ENCODE measurements at places on chromosomes 3 and 15.
A peak's percentile ranks its signal among the peaks of the same experiment; 100 is the strongest.

DNA sequence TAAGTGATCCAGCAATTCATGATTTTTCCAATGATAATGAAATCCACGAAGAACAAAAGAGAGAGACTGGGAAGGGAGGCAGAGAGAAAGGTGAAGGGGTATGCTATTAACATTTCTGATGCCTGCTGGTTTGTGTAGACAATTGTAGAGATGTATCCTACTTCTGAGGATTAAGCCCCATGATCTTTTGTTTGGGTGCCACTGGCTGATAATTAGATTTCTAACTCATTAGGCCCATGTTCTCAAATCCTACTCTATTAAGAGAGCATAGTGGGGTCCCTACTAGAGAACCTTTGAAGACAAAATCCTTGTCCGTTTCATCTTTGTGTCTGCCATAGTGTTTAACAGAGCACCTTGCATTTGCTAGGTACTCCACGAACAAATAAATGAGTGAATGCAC, 2.7 kb upstream of the GNB4 start:
- no peak overlapping the region for H3K27ac ChIP-seq
- peaks cover 27% of the 10 kb centered on the region for H3K4me1 ChIP-seq
- H3K4me3 ChIP-seq = peak overlapping the region; percentile 52

DNA sequence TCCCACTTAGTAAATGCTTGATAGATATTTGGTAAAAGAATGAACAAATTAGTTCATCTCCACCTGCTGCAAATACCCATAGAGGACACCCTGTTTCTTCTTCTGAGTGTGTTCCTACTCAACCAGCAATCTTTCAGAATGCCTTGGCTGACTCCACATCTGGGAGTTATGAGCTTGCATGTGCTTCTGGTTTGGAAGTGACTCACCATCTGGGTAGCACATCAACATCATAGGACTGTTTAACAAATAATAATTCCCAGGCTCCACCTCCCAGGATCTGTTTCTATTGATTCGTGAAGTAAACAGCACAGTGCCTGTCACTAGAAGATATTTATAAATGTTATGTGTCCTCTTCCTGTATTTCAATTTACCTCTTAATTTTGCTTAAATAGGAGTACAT, 580.1 kb downstream of the ROBO2 start:
- DNase-seq = no peak
- no peak overlapping the region for H3K27ac ChIP-seq
- H3K36me3 ChIP-seq = no peaks in the 10 kb centered on the region
- no peaks in the 10 kb centered on the region for H3K27me3 ChIP-seq
- no peak overlapping the region for H3K4me3 ChIP-seq
- no peaks in the 10 kb centered on the region for H3K4me1 ChIP-seq

- H3K4me3 ChIP-seq = no peak overlapping the region
- no peaks in the 10 kb centered on the region for H3K36me3 ChIP-seq
- H3K4me1 ChIP-seq = peaks cover 20% of the 10 kb centered on the region
- no peak for DNase-seq
- H3K27me3 ChIP-seq = no peaks in the 10 kb centered on the region
- no peak overlapping the region for H3K27ac ChIP-seq
Observed at GRCh38 chr3:156642750-156643728, 31.4 kb upstream of the TIPARP start.

DNA sequence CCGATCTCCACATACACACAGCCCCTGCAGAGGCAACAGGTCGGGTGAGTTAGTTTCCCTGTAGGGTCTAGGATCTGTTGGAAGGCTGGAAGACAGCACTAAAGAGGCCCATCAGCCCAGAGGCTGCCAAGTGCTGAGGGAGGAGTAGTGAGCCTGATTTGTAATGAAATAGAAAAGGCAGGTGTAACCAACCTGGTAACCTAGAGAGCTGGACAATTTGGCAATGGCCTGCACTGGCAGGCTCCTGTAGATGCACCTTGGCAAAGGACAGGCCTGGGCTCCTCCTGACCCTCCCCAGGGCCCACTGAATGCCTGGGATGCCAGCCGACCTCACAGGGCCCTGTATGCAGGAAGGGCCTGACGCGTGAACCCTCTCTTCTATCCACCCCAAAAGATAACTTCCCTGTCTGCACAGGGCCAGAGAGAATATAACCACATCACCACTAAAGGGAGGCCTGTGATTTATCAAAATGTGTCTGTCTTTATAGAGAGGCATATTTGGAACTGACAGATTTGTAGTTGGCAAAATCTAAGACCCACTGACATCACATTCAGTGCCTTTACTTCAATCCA, 225.1 kb upstream of the CHRNA7 start:
- H3K4me1 ChIP-seq = peaks cover 8% of the 10 kb centered on the region
- no peak overlapping the region for H3K27ac ChIP-seq
- DNase-seq = no peak
- no peaks in the 10 kb centered on the region for H3K36me3 ChIP-seq

DNA sequence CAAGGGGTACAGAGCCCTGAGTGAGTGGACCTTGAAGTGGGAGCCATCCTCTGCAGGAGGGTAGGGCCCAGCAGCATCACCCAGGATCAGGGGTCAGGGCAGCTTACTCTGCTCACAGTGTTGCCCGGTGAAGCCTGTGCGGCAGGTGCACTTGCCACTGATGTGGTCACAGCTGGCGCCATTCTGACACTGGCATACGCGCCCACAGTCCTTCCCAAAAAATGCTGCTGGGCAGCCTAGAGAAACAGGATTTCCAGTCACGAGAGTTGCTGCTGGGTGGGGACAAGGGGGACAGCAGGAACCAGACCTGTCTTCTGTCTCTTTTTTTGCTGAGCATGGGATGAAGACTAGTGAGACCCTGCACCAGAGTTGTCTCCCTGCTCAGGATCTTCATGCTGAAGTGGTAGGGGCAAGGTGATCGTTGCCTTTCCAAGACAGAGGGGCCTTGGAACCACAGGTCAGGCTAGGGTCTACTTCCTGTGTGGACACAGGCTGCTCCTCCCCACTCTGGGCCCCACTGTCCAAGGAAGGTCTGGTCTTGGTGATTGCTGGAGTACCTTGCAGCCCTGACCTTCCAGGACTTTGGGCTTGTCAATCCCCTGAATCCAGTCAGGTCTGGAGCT, 46.9 kb downstream of the RAB11A start:
- H3K4me3 ChIP-seq = no peak overlapping the region
- H3K4me1 ChIP-seq = peaks cover 6% of the 10 kb centered on the region
- no peaks in the 10 kb centered on the region for H3K36me3 ChIP-seq
- no peak for DNase-seq

GRCh38 chr15:70420948-70421482, 323.3 kb upstream of the TLE3 start:
- peaks cover 21% of the 10 kb centered on the region for H3K4me1 ChIP-seq
- H3K27ac ChIP-seq = no peak overlapping the region
- DNase-seq = no peak
- H3K36me3 ChIP-seq = no peaks in the 10 kb centered on the region

GRCh38 chr15:87573039-87573438, 683.5 kb downstream of the NTRK3 start:
- no peak overlapping the region for H3K27ac ChIP-seq
- H3K4me1 ChIP-seq = peaks cover 15% of the 10 kb centered on the region
- H3K27me3 ChIP-seq = no peaks in the 10 kb centered on the region

DNA sequence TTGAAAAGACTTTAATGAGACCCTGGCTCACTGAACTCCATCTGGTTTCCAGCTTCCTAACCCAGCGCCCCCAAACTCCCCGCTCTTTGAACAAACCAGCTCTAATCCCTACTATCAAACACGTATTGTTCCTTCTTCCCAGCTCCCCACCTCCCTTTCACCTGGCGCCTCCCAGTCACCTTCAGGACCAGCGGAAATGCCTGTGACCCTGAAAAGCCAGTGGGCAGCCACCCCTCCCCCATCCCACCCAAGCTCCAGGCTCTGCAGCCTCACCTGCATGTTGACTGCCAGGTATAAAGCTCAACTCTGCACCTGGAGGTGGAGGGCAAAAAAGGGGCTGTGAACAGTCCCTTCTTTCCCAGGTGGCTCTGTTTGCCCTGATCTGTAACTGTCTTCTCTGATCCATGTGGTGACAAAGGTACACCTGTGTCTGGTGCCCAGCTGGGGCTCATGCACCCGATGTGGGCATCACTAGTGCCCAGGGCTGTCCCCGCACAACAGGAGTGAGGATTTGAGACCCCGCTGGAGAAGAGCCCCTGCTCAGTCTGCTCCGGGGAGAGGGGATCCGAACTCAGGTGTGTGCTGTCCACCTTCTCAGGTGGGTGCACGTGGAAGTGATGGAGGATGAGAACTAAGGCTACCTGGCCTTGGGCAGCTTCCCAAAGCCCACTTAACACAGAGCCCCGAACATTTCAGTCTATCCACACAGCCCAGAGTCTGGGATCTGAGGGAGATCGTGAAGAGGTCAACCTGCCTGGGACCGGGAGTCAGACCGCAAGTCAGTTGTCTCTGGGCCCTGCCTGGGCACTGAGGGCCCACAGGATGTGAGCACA, 128.9 kb downstream of the NSMCE3 start:
- H3K4me3 ChIP-seq = no peak overlapping the region
- no peaks in the 10 kb centered on the region for H3K36me3 ChIP-seq
- peaks cover 15% of the 10 kb centered on the region for H3K4me1 ChIP-seq
- no peak for DNase-seq

GRCh38 chr3:78736863-78737262, 1030.9 kb downstream of the ROBO1 start:
- no peak for DNase-seq
- peaks cover 6% of the 10 kb centered on the region for H3K36me3 ChIP-seq
- no peak overlapping the region for H3K27ac ChIP-seq
- H3K27me3 ChIP-seq = no peaks in the 10 kb centered on the region

- H3K27me3 ChIP-seq = no peaks in the 10 kb centered on the region
- H3K4me1 ChIP-seq = no peaks in the 10 kb centered on the region
- DNase-seq = no peak
- no peak overlapping the region for H3K27ac ChIP-seq
Observed at GRCh38 chr3:77342688-77343087, 302.8 kb downstream of the ROBO2 start.

DNA sequence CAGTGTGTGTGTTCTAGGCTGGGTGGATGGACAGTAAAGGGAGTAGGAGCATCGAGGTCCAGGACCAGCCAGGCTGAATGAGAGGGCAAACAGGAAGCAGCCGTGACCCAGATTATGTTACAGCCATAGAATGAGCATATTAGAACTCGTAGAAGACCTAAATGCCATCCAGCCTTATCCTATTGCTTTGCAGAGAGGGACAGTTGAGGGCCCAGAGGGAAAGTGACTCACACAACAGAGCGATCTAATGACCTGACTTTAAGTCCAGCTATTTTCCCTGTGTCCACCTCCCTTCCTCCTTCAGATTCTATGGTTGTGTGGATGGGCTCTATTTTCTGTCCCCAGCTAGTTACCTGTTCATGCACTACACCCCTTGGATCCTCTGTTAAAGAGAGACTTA, 634.1 kb upstream of the TBL1XR1 start:
- no peak overlapping the region for H3K27ac ChIP-seq
- no peak overlapping the region for H3K4me3 ChIP-seq
- DNase-seq = no peak
- H3K36me3 ChIP-seq = no peaks in the 10 kb centered on the region

DNA sequence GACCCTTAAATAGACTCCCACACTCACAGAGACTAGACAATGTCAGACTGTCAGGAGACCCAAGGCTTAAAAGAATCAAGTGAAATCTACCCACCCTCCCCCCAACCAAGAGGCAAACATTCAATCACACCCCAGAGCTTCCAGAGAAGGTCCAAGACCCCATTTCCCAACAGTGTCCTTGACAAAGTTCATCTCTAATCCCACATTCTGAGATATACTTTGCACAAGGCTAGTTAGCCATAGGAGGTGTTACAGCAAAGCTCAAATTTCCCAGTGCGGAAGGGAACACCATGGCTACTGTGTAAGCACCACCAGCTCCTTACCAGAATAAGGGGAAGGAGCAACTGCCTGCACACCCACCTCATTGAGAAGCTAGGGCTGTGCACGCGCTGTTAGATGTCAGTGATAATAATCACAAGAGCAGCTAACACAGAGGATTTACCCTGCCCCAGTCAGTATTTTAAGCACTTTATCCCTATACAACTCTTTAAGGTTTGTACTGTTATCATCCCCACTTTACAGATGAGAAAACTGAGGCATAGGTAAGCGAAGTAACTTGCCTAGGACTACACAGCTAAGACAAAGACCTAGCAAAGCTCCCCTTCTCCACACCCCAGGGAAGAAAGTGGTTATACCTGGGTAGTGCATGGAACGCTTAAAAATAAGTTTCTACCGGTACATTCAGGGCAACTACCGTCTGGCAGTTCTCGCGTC, 17.3 kb downstream of the SPATA12 start:
- no peaks in the 10 kb centered on the region for H3K36me3 ChIP-seq
- no peak overlapping the region for H3K27ac ChIP-seq
- DNase-seq = no peak
- H3K27me3 ChIP-seq = peaks cover 36% of the 10 kb centered on the region

GRCh38 chr3:134361162-134361835, 12.9 kb downstream of the AMOTL2 start:
- peaks cover 41% of the 10 kb centered on the region for H3K4me1 ChIP-seq
- peaks cover 40% of the 10 kb centered on the region for H3K36me3 ChIP-seq
- no peak overlapping the region for H3K27ac ChIP-seq
- no peak for DNase-seq

DNA sequence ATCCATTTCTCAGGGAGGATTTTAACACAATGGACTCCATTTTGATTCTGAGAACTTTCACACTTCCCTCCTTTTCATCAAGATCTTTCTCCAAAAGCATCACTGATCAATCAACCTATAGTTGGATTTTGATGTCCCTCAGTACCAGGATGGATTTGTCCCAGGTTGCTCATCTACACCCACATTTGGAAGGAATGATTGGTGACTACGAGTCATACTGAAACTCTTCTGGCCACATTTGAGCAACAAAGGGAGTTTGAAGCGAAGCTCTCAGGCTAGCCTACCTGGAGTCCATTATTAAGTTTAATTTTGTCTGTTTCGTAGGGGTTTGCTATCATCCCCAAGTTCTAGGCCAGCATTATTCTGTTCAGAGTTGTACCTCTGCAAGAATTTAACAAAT, 31.3 kb upstream of the ATP8B4 start:
- no peaks in the 10 kb centered on the region for H3K27me3 ChIP-seq
- no peaks in the 10 kb centered on the region for H3K36me3 ChIP-seq
- no peak for DNase-seq
- H3K4me1 ChIP-seq = peaks cover 4% of the 10 kb centered on the region
- no peak overlapping the region for H3K27ac ChIP-seq

GRCh38 chr3:165607221-165607620, 230.0 kb downstream of the BCHE start:
- H3K27ac ChIP-seq = no peak overlapping the region
- H3K4me3 ChIP-seq = no peak overlapping the region
- no peaks in the 10 kb centered on the region for H3K36me3 ChIP-seq

GRCh38 chr15:28165791-28166190, 66.7 kb upstream of the OCA2 start:
- no peak overlapping the region for H3K27ac ChIP-seq
- H3K36me3 ChIP-seq = peaks cover 55% of the 10 kb centered on the region
- no peak overlapping the region for H3K4me3 ChIP-seq
- no peaks in the 10 kb centered on the region for H3K27me3 ChIP-seq
- no peak for DNase-seq
- peaks cover 5% of the 10 kb centered on the region for H3K4me1 ChIP-seq
